ENCODE measurements at places on chromosomes 7 and 10. TPM values are rescaled to one million over a fixed set of nuclear protein-coding genes. Genes with fewer than 3 reads are reported as not detected.
A peak's percentile ranks its signal among the peaks of the same experiment; 100 is the strongest.

GRCh38 chr7:77540402-77540822, 3.3 kb downstream of the PTPN12 start:
- no peaks in the 10 kb centered on the region for H3K36me3 ChIP-seq
- no peak overlapping the region for H3K4me3 ChIP-seq
- no peaks in the 10 kb centered on the region for H3K27me3 ChIP-seq
- H3K4me1 ChIP-seq = peaks cover 6% of the 10 kb centered on the region
- DNase-seq = no peak

GRCh38 chr10:21662635-21663034, 128.6 kb downstream of the MLLT10 start:
- no peak overlapping the region for H3K27ac ChIP-seq
- H3K4me1 ChIP-seq = no peaks in the 10 kb centered on the region
- H3K4me3 ChIP-seq = no peak overlapping the region
- H3K27me3 ChIP-seq = no peaks in the 10 kb centered on the region
- DNase-seq = no peak

GRCh38 chr10:94344522-94345122, 18.1 kb downstream of the NOC3L start:
- peaks cover 18% of the 10 kb centered on the region for H3K36me3 ChIP-seq
- H3K4me3 ChIP-seq = no peak overlapping the region
- H3K27ac ChIP-seq = no peak overlapping the region
- H3K4me1 ChIP-seq = no peaks in the 10 kb centered on the region

GRCh38 chr7:74026903-74027682, 880 bp upstream of the ELN start:
- H3K27me3 ChIP-seq = no peaks in the 10 kb centered on the region
- peaks cover 7% of the 10 kb centered on the region for H3K4me1 ChIP-seq
- H3K4me3 ChIP-seq = peak overlapping the region; percentile 58
- DNase-seq = peak; percentile 73
- H3K36me3 ChIP-seq = no peaks in the 10 kb centered on the region

GRCh38 chr10:70500812-70501301, 22.3 kb downstream of the PALD1 start:
- no peaks in the 10 kb centered on the region for H3K36me3 ChIP-seq
- H3K4me3 ChIP-seq = no peak overlapping the region

DNA sequence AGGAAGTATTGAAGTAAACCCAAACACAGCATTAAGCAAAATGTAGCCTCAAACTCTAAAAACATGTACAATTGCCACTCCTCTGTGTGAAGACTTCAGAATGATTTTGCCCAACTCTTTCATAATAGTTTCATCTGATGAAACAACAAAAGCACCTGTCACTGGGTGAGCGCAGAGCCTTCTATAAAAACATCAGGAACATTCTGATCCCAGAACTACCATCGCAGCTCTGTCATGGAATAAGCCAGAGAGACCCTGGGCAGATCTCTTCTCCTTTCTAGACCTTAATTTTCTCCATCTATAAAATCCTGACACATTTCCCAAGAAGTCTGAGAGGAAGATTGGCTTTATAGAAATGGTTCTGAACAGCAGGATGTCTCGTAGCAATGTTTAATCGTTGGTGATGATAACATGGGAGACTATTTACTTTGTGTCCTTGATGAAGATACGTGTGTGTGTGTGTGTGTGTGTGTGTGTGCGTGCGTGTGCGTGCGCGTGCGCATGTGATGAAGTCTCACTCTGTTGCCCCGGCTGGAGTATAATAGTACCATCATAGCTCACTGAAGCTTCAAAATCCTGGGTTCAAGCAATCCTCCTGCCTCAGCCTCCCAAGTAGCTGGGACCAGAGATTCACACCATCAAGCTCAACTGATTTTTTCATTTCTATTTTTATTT, 198.0 kb downstream of the KIAA1217 start:
- H3K36me3 ChIP-seq = no peaks in the 10 kb centered on the region
- no peak overlapping the region for H3K4me3 ChIP-seq
- peak overlapping the region; percentile 29 for H3K27ac ChIP-seq
- no peaks in the 10 kb centered on the region for H3K4me1 ChIP-seq
- no peak for DNase-seq

KNDC1 gene
- 2.3 TPM for total RNA-seq

GRCh38 chr10:22657566-22658225, 56.7 kb downstream of the PIP4K2A start:
- H3K27me3 ChIP-seq = no peaks in the 10 kb centered on the region
- no peak for DNase-seq
- no peak overlapping the region for H3K27ac ChIP-seq
- H3K4me1 ChIP-seq = no peaks in the 10 kb centered on the region

HYAL4 gene
- not detected for total RNA-seq

RBP3 gene
- total RNA-seq = not detected

- peak overlapping the region; percentile 74 for H3K27ac ChIP-seq
- DNase-seq = no peak
- H3K4me1 ChIP-seq = no peaks in the 10 kb centered on the region
- H3K27me3 ChIP-seq = no peaks in the 10 kb centered on the region
Observed at GRCh38 chr10:63266391-63267316, 133.5 kb downstream of the NRBF2 start.

PSD gene
- 6.3 TPM for total RNA-seq

- H3K4me3 ChIP-seq = no peak overlapping the region
- no peak overlapping the region for H3K27ac ChIP-seq
- H3K4me1 ChIP-seq = no peaks in the 10 kb centered on the region
- H3K36me3 ChIP-seq = no peaks in the 10 kb centered on the region
- no peak for DNase-seq
Observed at GRCh38 chr10:11293332-11293731, 275.7 kb downstream of the CELF2 start.

- no peak overlapping the region for H3K4me3 ChIP-seq
- DNase-seq = no peak
- no peaks in the 10 kb centered on the region for H3K27me3 ChIP-seq
- no peaks in the 10 kb centered on the region for H3K36me3 ChIP-seq
Observed at GRCh38 chr7:106071999-106072714, 40.0 kb downstream of the SYPL1 start.

DNA sequence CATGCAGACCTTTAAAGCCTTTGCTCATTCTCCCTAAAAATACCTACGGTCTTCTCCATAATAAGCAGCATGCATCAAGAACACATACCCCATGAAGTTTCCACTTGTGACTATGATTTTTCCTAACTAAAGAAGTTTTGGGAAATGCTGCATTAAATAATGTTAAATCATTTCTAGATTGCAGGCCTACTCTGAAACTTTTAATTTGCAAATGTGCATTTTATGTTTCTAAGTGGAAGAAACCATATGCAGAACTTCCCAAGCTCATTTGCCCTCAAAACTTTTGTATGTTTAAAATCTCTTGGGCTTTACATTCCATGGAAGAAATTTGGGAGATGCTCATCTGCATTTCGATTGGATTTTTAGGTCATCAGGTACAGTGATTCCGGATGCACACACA, 63.6 kb downstream of the ITGB8 start:
- peaks cover 4% of the 10 kb centered on the region for H3K36me3 ChIP-seq
- H3K27ac ChIP-seq = no peak overlapping the region
- H3K4me1 ChIP-seq = no peaks in the 10 kb centered on the region

OR6V1 gene
- total RNA-seq = not detected

GRCh38 chr7:121085922-121086321, 97.4 kb downstream of the CPED1 start:
- H3K36me3 ChIP-seq = no peaks in the 10 kb centered on the region
- no peak overlapping the region for H3K27ac ChIP-seq
- DNase-seq = no peak
- H3K4me3 ChIP-seq = no peak overlapping the region
- no peaks in the 10 kb centered on the region for H3K27me3 ChIP-seq
- no peaks in the 10 kb centered on the region for H3K4me1 ChIP-seq

HERPUD2 gene
- 31.1 TPM for total RNA-seq

GRCh38 chr7:157666530-157667040, 329.8 kb downstream of the DNAJB6 start:
- DNase-seq = no peak
- no peak overlapping the region for H3K27ac ChIP-seq
- H3K4me1 ChIP-seq = no peaks in the 10 kb centered on the region
- H3K27me3 ChIP-seq = peaks cover 17% of the 10 kb centered on the region

Data from breast epithelium (tissue), 4 donors.